ENCODE measurements at places on chromosomes 13 and 19. TPM values are rescaled to one million over a fixed set of nuclear protein-coding genes. Genes with fewer than 3 reads are reported as not detected.

The KL gene
- total RNA-seq, result 1.0 TPM

The DNAJC15 gene
- 4.9 TPM for total RNA-seq

The MYH14 gene
- total RNA-seq, result 0.28 TPM

The KIR2DL1 gene
- total RNA-seq, result not detected

The PGLYRP2 gene
- 0.05 TPM for total RNA-seq

The ITGBL1 gene
- 16.3 TPM for total RNA-seq

The ZNF667 gene
- total RNA-seq, result 2.7 TPM

The WBP4 gene
- total RNA-seq, result 9.5 TPM

The FKBP8 gene
- 253 TPM for total RNA-seq

The EFNB2 gene
- total RNA-seq, result 121 TPM

The PTH2 gene
- not detected for total RNA-seq

The DIRAS1 gene
- total RNA-seq, result 0.23 TPM

The OVOL3 gene
- not detected for total RNA-seq

The C3 gene
- total RNA-seq, result 5.4 TPM

The ANGPTL8 gene
- not detected for total RNA-seq

The PTGER1 gene
- total RNA-seq, result 0.17 TPM

The RFPL4A gene
- 0.14 TPM for total RNA-seq

The ZNF570 gene
- 10.2 TPM for total RNA-seq

The IFNL3 gene
- not detected for total RNA-seq

The LILRA1 gene
- not detected for total RNA-seq

The TYROBP gene
- total RNA-seq, result not detected

The PSG7 gene
- not detected for total RNA-seq

The NEK5 gene
- total RNA-seq, result 0.34 TPM

The TTC9B gene
- total RNA-seq, result not detected

The FCHO1 gene
- 0.51 TPM for total RNA-seq

The CGB2 gene
- total RNA-seq, result not detected

The ZNF836 gene
- 10.7 TPM for total RNA-seq

The ATP4B gene
- not detected for total RNA-seq

The KLK2 gene
- 0.14 TPM for total RNA-seq

The NFKBIB gene
- total RNA-seq, result 21.0 TPM

The CABP5 gene
- not detected for total RNA-seq

The CACNG7 gene
- total RNA-seq, result not detected

The DNAAF3 gene
- total RNA-seq, result 0.42 TPM

The AMER2 gene
- total RNA-seq, result not detected

The SSC5D gene
- 0.19 TPM for total RNA-seq

The TEX26 gene
- not detected for total RNA-seq

The NHLRC3 gene
- 13.4 TPM for total RNA-seq

The C19orf53 gene
- 59.1 TPM for total RNA-seq

The PSG4 gene
- 0.14 TPM for total RNA-seq

The RHPN2 gene
- 13.4 TPM for total RNA-seq

The RFPL4AL1 gene
- 0.68 TPM for total RNA-seq

The COL5A3 gene
- 0.23 TPM for total RNA-seq

The GARIN5A gene
- 0.17 TPM for total RNA-seq

The ZNF441 gene
- 8.0 TPM for total RNA-seq

The CEACAM4 gene
- not detected for total RNA-seq

The VSIG10L gene
- 0.17 TPM for total RNA-seq

The POGLUT2 gene
- 25.5 TPM for total RNA-seq

The PRR22 gene
- 0.51 TPM for total RNA-seq

The PSG6 gene
- not detected for total RNA-seq

The TMEM255B gene
- 45.1 TPM for total RNA-seq

The GPATCH1 gene
- total RNA-seq, result 5.9 TPM

The PLPPR3 gene
- total RNA-seq, result not detected

The PRSS57 gene
- not detected for total RNA-seq

The KLHL1 gene
- total RNA-seq, result not detected

The CEACAM20 gene
- not detected for total RNA-seq

The KCTD12 gene
- 395 TPM for total RNA-seq

The PINLYP gene
- total RNA-seq, result 3.7 TPM
